CD4-positive, alpha-beta T cell (primary cell): ENCODE measurements at places on chromosomes 3 and 15.

GRCh38 chr3:108546247-108546646 is 35.9 kb upstream of the MYH15 start:
- no peaks in the 10 kb centered on the region for H3K27me3 ChIP-seq
- H3K4me3 ChIP-seq, result peak overlapping the region; percentile 15
- no peaks in the 10 kb centered on the region for H3K4me1 ChIP-seq

DNA sequence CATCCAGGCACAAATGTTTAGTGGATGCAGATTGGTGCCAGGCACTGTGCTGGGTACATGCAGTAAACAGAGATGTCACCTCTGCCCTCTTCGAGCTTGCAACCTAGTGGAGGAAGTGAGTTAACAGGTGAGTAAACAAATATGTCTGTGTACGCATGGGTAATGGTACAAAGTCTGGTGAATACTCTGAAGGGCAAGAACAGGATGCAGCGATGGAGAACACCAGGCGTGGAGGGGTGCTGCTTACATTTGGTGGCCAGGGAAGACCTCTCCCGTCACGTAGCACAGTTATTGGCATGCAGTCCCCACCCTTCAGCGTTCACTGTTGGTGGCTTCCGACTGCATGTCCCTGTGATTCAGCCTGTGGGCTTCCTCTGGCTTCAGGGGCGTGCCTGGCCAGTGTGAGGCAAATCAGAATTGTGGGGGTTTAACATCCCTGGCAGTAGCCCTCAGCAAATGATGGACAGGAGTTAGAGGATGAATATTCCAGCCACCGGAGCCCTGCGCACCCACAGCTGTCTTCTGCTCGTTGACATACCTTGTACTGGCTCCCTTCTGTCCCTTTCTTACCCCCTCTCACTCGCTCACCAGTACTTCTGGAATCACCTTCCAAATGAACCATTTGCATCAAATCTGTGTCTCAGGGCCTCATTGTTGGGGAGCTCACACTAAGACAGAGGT is 9.1 kb upstream of the HDAC11 start:
- H3K27ac ChIP-seq, result no peak overlapping the region
- H3K4me1 ChIP-seq, result no peaks in the 10 kb centered on the region
- H3K27me3 ChIP-seq, result no peaks in the 10 kb centered on the region
- no peak for DNase-seq
- H3K4me3 ChIP-seq, result no peak overlapping the region

DNA sequence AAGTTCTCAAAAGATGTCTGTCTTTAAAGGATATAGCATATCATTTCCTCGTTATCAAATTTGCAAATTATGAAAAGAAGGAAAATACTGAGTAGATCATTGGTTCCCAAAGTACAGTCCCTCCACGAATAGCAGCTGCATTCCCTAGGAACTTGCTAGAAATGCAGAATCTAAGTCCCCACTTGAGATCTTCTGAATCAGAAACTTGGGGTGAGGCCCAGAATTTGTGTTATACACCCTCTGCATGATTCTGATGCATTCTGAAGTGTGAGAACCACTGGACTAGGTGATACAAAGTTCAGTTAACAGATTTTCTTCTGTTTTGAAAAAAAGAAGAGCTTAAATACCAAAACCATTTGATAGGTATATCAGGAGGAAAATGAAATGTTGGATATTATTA is 77.1 kb downstream of the SLC25A26 start:
- peaks cover 23% of the 10 kb centered on the region for H3K4me1 ChIP-seq
- H3K27ac ChIP-seq, result no peak overlapping the region
- no peak overlapping the region for H3K4me3 ChIP-seq
- no peak for DNase-seq
- H3K36me3 ChIP-seq, result no peaks in the 10 kb centered on the region

GRCh38 chr15:63551400-63551799 is 45.8 kb upstream of the FBXL22 start:
- no peak overlapping the region for H3K4me3 ChIP-seq
- peaks cover 34% of the 10 kb centered on the region for H3K36me3 ChIP-seq
- peaks cover 3% of the 10 kb centered on the region for H3K4me1 ChIP-seq
- no peak overlapping the region for H3K27ac ChIP-seq
- no peak for DNase-seq

DNA sequence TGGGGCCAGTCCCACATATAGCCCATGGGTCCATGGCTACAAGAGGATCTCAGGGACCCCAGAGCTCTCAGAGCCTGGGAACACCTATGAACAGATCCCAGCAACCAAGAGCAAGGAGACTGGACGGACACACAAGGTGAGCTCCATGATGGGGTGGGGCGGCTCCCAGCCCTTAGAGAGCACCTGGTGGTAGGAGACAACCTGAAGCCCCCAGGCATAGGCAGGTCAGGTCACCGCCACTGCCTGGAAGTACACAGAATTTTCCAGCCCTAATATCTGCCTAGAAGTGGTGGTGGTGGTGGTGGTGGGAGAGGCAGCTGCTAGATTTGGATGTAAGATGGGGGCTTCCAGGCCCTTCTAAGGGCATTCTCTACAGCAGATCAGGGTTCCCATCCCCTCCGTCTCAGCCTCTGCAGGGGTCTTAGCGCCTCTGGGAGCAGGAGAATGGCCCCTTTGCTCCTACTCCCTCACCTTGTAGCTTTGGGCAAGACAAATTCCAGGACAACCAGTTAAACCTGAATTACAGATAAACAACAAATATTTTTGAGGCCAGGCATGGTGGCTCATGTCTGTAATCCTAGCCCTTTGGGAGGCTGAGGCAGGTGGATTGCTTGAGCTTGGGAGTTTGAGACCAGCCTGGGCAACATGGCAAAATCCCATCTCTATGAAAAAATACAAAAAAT is 9.2 kb downstream of the SH2D7 start:
- no peaks in the 10 kb centered on the region for H3K27me3 ChIP-seq
- H3K27ac ChIP-seq, result no peak overlapping the region
- no peak for DNase-seq
- H3K4me1 ChIP-seq, result peaks cover 44% of the 10 kb centered on the region
- no peaks in the 10 kb centered on the region for H3K36me3 ChIP-seq

- H3K27me3 ChIP-seq, result no peaks in the 10 kb centered on the region
- no peak overlapping the region for H3K4me3 ChIP-seq
- H3K27ac ChIP-seq, result no peak overlapping the region
Measured at GRCh38 chr3:140290105-140290504, 355.1 kb downstream of the CLSTN2 start.

GRCh38 chr3:45783667-45784066 is 12.7 kb downstream of the SLC6A20 start:
- no peak overlapping the region for H3K4me3 ChIP-seq
- no peaks in the 10 kb centered on the region for H3K36me3 ChIP-seq
- DNase-seq, result no peak
- H3K27me3 ChIP-seq, result no peaks in the 10 kb centered on the region
- H3K4me1 ChIP-seq, result no peaks in the 10 kb centered on the region

- H3K4me3 ChIP-seq, result no peak overlapping the region
- DNase-seq, result no peak
- no peaks in the 10 kb centered on the region for H3K36me3 ChIP-seq
- H3K27me3 ChIP-seq, result no peaks in the 10 kb centered on the region
- H3K4me1 ChIP-seq, result no peaks in the 10 kb centered on the region
Measured at GRCh38 chr3:94609908-94610307, 547.0 kb downstream of the NSUN3 start.

- no peaks in the 10 kb centered on the region for H3K36me3 ChIP-seq
- H3K27ac ChIP-seq, result no peak overlapping the region
- DNase-seq, result no peak
- no peaks in the 10 kb centered on the region for H3K27me3 ChIP-seq
- no peak overlapping the region for H3K4me3 ChIP-seq
- no peaks in the 10 kb centered on the region for H3K4me1 ChIP-seq
Measured at GRCh38 chr3:112167758-112168157, 34.7 kb upstream of the GCSAM start.

DNA sequence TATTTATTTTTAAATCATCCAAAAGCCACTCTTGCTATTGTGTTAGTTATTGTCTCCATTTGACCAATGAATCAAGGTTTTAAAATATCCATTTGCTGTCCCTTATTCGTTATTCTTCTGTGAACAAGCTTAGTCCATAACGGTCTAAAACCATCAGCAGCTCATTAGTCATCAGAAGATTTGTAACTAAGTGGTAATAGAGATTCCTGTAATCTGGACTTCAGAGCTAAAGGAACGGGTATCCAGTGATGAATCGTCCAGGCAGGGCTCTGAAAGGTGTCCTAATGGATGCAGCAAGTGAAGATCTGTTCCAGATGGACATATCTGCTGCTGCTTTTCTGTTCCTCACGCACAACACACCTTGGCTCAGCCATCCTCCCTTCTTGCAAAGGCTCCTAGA is 362.7 kb upstream of the CFAP20DC start:
- H3K27me3 ChIP-seq, result no peaks in the 10 kb centered on the region
- H3K36me3 ChIP-seq, result no peaks in the 10 kb centered on the region
- no peak overlapping the region for H3K27ac ChIP-seq
- H3K4me3 ChIP-seq, result no peak overlapping the region
- DNase-seq, result no peak

- H3K27me3 ChIP-seq, result no peaks in the 10 kb centered on the region
- no peak overlapping the region for H3K4me3 ChIP-seq
- peaks cover 2% of the 10 kb centered on the region for H3K4me1 ChIP-seq
- H3K27ac ChIP-seq, result no peak overlapping the region
- peaks cover 99% of the 10 kb centered on the region for H3K36me3 ChIP-seq
- DNase-seq, result no peak
Measured at GRCh38 chr15:89321521-89322410, 12.9 kb downstream of the POLG start.

- DNase-seq, result no peak
- H3K4me1 ChIP-seq, result peaks cover 31% of the 10 kb centered on the region
- H3K27me3 ChIP-seq, result no peaks in the 10 kb centered on the region
- no peak overlapping the region for H3K27ac ChIP-seq
- peaks cover 4% of the 10 kb centered on the region for H3K36me3 ChIP-seq
Measured at GRCh38 chr3:177168431-177168830, 28.9 kb downstream of the TBL1XR1 start.

- H3K36me3 ChIP-seq, result no peaks in the 10 kb centered on the region
- no peak for DNase-seq
Measured at GRCh38 chr3:79405183-79405582, 362.6 kb downstream of the ROBO1 start.

DNA sequence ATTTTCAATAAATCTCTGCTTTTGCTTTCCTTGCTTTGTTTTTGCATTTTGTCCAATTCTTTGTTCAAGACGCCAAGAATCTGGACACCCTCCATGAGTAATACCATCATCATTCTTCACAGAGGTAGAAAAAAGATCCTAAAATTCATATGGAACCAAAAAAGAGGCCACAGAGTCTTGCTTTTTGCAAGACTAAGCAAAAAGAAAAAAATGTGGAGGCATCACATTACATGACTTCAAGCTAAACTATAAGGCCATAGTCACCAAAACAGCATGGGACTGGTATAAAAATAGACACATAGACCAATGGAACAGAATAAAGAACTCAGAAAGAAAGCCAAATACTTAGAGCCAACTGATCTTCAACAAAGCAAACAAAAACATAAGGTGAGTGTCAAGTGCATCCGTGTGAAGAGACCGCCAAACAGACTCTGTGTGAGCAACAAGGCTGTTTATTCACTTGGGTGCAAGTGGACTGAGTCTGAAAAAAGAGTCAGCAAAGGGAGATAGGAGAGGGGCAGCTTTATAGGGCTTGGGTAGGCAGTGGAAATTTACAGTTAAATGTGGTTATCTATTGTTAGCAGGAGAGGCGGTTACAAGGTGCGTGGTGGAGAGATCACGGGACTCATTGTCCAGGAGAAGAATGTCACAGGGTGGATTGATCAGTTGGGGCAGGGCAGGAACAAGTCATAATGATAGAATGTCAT is 10.9 kb downstream of the STRIT1 start:
- no peaks in the 10 kb centered on the region for H3K36me3 ChIP-seq
- H3K27me3 ChIP-seq, result no peaks in the 10 kb centered on the region
- no peak overlapping the region for H3K27ac ChIP-seq
- H3K4me1 ChIP-seq, result no peaks in the 10 kb centered on the region
- no peak for DNase-seq

- H3K4me1 ChIP-seq, result peaks cover 31% of the 10 kb centered on the region
- peaks cover 10% of the 10 kb centered on the region for H3K36me3 ChIP-seq
- no peaks in the 10 kb centered on the region for H3K27me3 ChIP-seq
Measured at GRCh38 chr3:63967675-63968611, 55.4 kb downstream of the PSMD6 start.

- H3K4me3 ChIP-seq, result no peak overlapping the region
- H3K4me1 ChIP-seq, result no peaks in the 10 kb centered on the region
- H3K27me3 ChIP-seq, result peaks cover 3% of the 10 kb centered on the region
- no peak overlapping the region for H3K27ac ChIP-seq
- DNase-seq, result no peak
- no peaks in the 10 kb centered on the region for H3K36me3 ChIP-seq
Measured at GRCh38 chr15:61629269-61629668, 400.2 kb upstream of the RORA start.

DNA sequence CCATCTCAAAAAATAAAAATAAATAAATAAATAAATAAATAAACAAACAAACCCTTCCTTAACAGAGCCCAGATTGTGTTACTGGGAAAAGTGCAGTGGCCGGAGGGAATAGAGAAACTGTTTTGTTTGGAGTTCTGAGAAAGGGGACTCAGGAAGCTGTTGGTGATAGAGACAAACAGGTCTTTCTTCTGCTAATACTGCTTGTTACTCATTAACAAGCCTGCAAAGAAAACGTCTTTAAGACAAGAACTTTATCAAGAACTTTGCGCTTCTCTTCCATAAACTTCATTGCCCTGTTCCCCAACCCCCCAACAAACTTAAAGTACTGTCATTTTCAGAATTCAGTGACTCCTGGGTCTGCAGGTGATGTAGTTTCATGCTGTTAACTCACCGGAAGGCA is 68.8 kb upstream of the GSK3B start:
- H3K36me3 ChIP-seq, result no peaks in the 10 kb centered on the region
- H3K4me3 ChIP-seq, result no peak overlapping the region
- H3K4me1 ChIP-seq, result no peaks in the 10 kb centered on the region
- H3K27ac ChIP-seq, result no peak overlapping the region
- DNase-seq, result no peak

GRCh38 chr3:73556520-73557372 is 68.0 kb downstream of the PDZRN3 start:
- no peaks in the 10 kb centered on the region for H3K4me1 ChIP-seq
- DNase-seq, result no peak
- no peak overlapping the region for H3K27ac ChIP-seq
- no peak overlapping the region for H3K4me3 ChIP-seq
- no peaks in the 10 kb centered on the region for H3K27me3 ChIP-seq

- peak within 1 kb of the TSS; percentile 77 for H3K4me3 ChIP-seq
- H3K27me3 ChIP-seq, result no peaks in the 10 kb centered on the region
- H3K36me3 ChIP-seq, result peaks cover 9% of the 10 kb centered on the region
- H3K27ac ChIP-seq, result no peak within 1 kb of the TSS
Measured at GRCh38 chr3:9951962-9952805, at the start of gene PRRT3. TSS of gene PRRT3 (minus strand) at chr3:9952408. CDS start at chr3:9950115, 2,293 bp downstream.
